ENCODE measurements at places on chromosomes 2 and 18.

DNA sequence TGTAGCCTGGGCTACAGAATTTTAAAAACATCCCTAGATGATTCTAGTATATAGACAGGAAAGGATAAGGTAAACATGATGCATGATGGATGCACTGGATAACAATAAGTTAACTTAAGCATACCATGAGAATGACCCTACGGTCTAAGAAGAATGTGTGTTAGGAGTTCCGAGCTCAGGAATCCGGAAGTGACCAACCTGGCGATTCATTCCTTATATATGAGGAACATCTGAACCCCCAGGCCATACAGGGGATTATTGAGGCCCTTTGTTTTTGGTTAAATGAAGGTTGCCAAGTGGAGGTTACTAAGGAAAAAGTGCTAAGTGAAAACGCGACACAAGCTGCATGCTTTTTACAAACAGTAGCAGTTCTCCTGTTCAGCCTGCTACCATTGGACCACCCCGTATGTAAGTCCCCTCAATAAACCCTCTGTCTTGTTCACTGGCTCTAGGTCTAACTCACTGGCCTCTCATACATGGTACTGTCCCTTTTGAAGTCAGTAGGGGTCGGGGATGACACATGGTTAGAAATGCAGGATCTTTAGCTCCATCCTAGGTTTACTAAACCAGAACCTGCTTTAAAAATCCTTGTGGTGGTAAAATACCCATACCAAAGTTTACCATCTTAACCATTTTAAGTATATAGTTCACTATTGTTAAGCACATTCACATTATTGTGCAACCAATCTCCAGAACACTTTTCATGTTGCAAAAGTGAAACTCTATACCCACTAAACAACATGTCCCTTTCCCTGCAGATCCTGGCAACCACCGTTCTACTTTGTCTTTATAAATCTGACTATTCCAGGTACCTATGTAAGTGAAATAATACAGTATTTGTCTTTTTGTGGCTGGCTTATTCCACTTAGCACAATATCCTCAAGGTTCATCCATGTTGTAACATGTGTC, 111.0 kb upstream of the MAP4K3 start:
- no peak for DNase-seq

DNA sequence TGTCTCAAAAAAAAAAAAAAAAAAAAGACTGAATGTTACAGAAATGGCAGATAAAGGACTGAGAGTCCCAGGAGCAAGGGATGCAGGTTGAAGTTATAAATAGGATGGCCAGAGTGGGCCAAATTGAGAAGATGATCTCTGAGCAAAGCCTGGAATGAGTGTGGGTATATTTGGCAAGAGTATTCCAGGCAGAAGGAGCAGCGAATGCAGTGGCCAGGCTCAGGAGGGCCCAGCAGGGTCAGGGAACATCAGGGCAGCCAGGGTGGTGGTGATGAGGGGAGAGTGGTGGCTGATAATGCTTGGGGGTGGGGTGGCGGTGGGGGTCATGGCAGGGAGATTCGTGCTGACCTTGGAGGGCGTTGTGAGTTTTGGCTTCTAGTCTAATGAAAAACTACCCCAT, 141.3 kb upstream of the AGAP1 start:
- no peak for DNase-seq

GRCh38 chr18:63067939-63068338, 251.6 kb downstream of the BCL2 start:
- no peak for DNase-seq

DNA sequence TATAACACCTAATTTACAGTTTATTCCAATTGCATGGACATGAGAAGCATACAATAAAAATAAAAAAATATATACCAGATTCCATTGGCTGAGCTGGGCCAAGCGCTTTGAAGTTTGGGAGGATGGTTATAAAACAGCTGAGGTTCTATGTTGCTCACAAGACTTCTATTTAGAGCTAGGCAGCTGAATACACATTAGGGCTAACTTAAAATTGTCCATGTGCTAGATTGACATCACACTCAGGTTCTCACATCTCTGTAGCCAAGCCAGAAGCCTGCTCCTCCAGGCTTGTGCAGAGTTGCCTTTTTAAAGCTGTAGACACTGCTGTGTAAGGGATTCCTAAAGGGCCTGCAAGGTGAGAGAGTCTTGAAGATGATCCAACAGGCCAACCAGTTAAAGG, 871.1 kb upstream of the FANCL start:
- DNase-seq = no peak

DNA sequence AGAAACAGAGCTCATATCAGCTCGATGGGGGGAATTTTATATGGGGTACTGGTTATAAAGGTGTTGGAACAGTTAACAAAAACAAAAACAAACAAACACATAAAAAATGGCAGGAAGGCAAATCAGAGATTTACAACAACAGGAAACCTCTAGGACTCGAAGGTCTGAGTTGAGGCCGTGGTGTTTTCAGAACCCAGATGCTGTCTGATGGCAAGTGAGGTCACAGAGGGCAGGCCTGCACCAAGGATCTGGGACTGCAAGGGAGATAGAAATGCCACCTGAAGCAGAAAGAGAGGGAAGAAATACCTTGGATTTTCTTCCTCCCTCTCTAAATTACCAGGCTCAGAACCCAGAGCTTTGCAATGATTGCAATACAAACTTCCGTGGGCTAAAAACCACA, 429.5 kb downstream of the ZNF521 start:
- DNase-seq = no peak

- peak; percentile 98 for DNase-seq
Measured at GRCh38 chr2:676647-677055, 555 bp downstream of the TMEM18 start.

GRCh38 chr2:30405260-30405605, 41.8 kb upstream of the LCLAT1 start:
- DNase-seq = no peak

DNA sequence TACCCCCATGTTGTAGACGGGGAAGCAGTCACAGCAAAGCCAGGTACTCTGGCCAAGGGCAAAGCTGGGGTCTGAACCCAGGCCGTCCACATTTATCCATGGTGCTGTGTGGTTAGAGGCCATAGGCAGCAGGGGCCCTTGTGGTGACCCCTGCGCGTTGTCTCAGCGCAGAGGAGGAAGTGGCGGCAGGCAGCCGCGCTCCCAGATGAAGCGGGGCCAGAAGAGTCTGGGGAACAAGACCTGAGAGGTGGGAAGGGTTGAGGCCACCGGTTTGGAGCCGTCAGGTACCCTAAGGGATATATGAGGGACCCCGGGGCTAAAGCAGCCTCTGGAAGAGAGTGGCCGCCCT, 770 bp downstream of the ZNF396 start:
- no peak for DNase-seq

DNA sequence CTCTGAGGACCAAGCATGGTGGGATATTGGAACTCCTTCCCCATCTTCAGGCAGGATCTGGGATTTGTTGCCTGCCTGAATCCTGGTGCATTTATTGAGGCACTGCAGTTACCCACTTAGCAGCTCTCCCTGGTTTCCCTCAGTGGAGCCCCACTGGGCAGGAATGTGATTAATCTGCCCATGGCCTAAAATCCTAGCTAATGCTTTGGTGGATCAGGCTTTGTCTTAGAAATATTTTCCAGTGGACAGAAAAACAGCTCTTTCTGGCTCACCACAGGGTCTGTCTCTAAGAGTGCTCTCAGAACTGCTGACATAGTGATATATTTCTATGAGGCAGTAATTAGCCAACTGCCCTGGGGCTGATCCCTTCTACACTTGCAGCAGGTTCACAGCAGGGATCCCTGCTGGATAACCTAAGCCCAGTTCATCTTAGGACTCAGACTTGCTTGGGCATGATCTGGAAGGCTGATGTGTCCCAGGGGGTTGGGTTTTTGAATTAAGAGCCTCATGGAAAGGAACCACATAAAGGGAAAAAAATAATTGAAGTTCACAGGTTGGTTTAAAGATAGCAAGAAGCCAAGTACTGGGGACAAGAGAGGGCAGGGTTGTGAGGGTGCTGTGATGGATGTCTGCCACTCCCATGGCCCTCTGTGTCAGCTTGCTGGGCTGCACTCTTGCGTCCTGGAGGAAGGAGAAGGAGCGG, 44.3 kb upstream of the ZDBF2 start:
- DNase-seq = no peak

GRCh38 chr2:97355176-97355575, 234.5 kb downstream of the ANKRD36B start:
- DNase-seq = no peak

GRCh38 chr2:119108186-119108585, 50.4 kb downstream of the C1QL2 start:
- no peak for DNase-seq

- DNase-seq = no peak
Measured at GRCh38 chr18:57301573-57302559, 50.5 kb upstream of the ST8SIA3 start.

DNA sequence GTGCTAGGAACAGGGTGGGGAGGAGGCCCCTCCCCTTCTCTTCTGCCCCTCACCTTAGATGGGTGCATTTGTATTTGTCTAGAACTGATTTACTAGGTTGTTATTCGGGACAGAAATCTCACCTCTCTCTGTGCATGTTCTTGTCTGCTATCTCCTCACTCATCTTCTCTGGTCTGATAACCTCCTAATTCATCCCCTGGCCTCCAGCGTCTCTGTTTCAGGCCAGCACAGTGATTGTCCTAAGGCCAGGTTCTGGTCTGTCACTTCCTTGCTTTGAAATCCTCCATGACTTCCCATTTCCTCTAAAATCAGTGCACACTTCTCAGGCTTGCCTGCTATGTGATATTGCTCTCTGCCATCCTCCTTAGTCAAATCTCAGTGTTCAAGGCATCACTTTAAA, 58.4 kb downstream of the CELF4 start:
- no peak for DNase-seq

DNA sequence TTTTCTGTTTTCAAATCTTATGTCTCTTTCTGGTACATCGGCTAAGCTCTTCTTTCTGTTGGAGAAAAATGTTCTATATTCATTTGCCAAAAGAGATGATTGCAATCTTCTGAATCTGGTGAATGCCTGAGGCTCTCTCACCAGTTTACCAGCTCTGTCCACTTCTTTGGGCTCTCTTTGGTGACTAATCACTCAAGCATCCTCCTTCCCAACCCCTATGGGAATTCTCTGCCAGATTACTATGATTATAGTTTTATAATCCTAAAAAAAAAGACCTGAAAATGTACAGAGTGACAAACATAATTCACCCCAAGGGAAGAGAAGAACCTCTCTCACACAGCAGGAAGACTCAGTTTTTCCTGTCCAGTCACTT, 187.3 kb downstream of the CAMKMT start:
- DNase-seq = no peak

- no peak for DNase-seq
Measured at GRCh38 chr2:120772261-120772660, 36.6 kb downstream of the GLI2 start.

DNA sequence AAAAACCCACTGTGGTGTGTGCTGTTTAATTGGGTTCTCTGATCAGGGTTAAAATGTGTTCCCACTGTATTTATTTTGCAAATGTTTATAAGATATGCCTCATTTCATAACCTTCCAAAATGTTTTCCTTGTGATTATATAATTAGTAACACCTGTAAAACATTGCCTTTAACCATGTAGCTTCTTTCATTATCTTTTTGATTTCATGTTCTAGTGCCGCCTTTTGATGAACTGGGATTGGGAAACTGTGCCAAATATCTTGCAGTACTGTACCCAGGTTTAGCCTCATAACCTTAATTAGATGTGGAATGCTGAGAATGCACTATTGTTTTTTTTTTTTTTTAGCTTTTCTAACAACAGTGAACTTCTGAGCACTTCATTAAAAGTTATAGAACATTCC, 96.9 kb downstream of the TANC1 start:
- DNase-seq = no peak

GRCh38 chr2:190722061-190722759, 73.3 kb downstream of the NAB1 start:
- DNase-seq = no peak

GRCh38 chr2:222434204-222434603, 9.9 kb downstream of the SGPP2 start:
- DNase-seq = no peak

DNA sequence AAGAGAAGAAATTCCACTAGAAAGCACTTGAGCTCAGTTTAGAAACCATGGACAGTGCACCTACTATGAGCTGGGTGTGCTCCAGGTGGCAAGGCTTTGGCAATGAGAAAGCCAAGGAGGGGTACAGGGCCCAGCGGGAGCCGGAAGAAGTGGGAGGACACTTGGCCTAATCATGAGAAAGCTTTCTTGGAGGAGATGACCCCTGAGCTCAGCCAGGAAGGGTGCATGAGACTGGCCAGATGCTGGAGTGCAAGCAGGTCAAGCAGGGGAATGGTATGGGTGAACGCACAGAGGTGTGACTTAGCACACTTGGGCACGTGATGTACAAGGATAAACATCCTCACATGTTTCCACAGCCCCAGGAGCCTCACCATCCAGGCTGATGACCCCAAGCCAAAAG, 97.2 kb upstream of the GLI2 start:
- no peak for DNase-seq

DNA sequence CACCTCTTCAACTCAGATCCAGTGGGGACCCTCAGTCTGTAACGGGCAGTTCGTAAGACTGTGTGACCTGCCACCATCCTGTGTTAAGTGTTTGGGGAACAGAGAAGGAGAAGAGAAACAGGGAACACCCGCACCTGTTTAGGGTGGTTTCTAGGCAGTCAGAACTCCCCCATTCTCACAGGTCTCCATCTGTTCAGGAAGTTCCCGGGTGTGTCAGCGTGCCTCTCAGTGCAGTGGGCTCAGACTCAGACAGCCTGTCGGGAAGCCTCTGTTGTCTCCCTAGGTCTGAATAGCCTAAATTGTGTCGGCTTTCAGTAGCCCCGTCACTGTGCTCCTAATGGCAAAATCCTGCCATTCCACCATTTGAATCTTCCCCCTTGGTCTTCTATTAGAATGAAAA, 256.6 kb downstream of the LOXHD1 start:
- DNase-seq = no peak

DNA sequence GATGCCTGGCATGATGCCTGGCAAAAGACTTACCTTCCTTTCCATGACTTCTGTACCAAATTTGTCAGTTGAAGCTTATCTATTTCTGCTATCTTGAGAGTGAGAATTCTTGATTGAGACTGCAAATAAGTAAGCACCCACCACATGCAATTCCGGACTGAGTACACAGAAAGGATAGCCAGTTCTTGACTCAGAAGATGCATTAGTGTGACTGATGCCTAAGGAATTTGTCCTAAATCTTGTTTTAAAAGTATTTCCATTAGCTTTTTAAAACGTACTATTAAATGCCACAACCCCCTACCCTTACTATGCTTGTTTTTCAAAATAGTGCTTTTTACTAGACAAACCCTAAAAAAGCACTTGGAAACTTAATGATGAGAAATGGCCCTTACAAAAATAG, 545 bp downstream of the MPP4 start:
- DNase-seq = no peak

- DNase-seq = no peak
Measured at GRCh38 chr2:179954026-179954425, 53.1 kb downstream of the CWC22 start.
